ENCODE measurements at places on chromosomes 7 and 10.
A peak's percentile ranks its signal among the peaks of the same experiment; 100 is the strongest.

GRCh38 chr7:42753367-42753766, 158.5 kb downstream of the C7orf25 start:
- no peak for DNase-seq

DNA sequence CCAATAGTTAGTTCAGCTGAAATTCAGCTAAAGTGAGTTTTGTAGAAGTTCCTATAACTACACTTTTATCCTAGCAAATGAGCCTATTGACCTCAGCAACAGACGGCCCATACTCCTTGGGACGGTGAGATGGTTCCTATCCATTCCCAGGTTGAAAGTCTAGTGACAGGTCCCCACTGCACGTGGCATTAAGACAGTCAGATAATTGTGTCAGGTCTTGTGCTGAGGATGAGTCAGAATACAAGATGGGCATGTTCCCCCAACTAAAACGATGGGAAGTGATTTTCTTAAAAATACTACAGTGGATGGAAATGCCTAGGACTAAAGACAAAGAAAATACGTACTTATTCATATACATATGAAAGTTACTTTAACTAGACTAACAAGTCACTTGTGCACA, 2.1 kb downstream of the CAV1 start:
- DNase-seq, result no peak

- no peak for DNase-seq
Measured at GRCh38 chr10:119233123-119233820, 25.9 kb downstream of the GRK5 start.

GRCh38 chr7:99129001-99129400, 14.9 kb downstream of the SMURF1 start:
- DNase-seq, result no peak

- no peak for DNase-seq
Measured at GRCh38 chr7:45180084-45180986, 22.7 kb downstream of the RAMP3 start.

DNA sequence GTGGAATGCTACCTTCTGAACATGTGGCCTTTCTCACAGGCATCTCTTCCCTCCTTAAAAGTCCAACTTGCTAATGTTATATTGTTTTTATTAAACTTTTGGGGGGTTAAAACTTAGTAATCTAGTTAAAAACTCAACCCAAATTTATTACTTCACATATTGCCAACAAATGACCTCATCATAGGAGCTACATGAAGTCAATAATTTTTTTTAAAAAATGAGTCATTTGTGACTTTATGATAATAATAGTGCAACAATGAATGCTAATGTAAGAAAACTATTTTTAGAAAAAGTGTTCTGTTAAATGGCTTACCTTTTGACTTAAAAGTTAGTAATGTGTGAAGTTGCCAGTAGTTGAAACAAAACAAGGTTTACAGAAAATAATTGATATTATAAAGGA, 325.9 kb upstream of the FZD1 start:
- no peak for DNase-seq

DNA sequence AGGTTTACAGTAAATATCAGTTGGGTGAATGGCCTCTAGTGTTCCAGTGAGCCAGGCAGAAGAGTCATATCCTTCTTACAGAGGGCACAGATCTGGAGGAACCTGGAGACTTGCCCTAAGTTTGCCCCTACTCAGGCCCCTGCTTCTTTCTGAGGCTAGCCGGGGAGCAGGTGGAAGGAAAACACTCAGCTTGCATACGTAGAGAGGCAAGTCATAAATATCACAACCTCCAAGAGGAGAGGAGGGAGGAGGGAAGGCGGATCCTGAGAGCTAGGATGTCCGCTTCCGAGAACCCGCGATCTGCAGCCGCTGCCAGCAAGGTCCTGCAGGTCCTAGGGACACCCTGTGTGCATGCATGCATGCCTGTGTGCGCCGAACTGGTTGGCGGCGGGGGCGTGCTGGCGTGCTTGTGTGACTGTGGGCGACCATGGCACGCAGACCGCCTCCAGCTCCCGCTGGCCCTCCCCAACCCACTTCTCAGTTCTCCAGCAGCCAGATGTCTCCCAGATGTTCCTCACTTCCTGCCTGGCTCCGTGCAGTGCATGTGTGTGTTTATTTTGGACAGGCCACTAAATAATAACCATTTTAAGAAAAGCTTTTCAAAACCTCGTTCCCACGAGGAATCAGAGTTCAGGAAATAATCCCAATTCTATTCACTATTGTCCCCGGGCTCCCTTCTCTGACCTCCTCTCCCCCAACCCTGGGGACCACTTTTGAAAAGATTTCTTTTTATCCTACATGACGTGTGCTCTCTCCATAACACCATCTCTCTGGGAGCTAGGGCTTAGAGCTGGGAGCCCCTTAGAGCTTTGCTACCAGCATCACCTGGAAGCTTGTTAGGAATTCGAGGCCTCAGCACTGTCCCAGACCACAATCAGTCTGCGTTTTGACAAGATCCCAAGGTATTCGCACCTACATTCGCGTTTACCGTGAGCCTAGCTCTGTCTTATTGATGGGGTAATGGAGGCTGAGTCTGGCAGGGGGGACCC, 32.4 kb downstream of the UNC5B start:
- DNase-seq, result peak; percentile 92

- no peak for DNase-seq
Measured at GRCh38 chr7:150400008-150400787, 21.1 kb downstream of the ZNF775 start.

DNA sequence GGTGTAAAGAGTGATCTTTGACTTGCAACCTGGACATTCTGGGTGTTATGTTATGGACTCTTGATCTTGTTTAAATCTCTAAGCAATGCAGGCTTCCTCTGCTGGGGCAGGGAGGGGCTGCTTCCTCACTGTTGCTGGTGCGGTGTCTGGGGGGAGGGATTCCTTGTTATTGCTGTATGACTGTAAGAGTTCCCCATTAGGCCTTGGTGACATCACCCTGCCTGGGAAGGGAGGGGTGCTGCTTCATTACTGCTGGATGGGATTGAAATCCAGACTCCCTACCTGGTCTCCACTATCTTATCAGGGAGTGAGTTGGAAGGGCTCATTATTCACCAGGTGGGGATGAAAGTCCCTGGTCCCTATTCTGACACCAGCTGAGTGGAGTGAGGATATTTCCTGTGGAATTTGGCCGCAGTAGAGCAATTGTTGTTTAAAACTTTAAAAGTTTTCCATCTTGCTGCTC, 8.8 kb downstream of the OGDH start:
- DNase-seq, result peak; percentile 51

DNA sequence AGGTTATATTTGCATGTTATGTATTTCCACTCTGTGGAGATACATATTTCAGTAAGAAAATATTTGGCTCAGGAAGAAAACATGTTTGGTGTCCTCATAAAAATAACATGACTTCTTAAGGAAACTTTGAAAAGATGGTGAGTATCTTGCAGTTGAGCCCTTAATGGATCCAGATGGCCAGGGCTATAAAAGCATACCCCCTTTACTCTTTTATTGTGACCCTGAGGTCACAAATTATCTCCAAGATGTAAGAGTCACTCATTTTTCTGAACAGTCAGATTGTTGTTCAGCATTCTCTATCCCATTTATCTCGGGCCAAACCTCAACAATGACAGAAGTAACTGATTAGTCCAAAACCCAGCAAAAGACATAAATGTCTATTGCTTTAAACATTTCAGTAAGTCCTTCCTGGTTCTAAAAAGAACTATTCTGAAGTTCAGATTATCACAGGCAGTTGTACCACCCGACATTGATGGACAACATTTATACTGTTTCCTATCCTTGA, 539.4 kb downstream of the PARD3 start:
- DNase-seq, result no peak

DNA sequence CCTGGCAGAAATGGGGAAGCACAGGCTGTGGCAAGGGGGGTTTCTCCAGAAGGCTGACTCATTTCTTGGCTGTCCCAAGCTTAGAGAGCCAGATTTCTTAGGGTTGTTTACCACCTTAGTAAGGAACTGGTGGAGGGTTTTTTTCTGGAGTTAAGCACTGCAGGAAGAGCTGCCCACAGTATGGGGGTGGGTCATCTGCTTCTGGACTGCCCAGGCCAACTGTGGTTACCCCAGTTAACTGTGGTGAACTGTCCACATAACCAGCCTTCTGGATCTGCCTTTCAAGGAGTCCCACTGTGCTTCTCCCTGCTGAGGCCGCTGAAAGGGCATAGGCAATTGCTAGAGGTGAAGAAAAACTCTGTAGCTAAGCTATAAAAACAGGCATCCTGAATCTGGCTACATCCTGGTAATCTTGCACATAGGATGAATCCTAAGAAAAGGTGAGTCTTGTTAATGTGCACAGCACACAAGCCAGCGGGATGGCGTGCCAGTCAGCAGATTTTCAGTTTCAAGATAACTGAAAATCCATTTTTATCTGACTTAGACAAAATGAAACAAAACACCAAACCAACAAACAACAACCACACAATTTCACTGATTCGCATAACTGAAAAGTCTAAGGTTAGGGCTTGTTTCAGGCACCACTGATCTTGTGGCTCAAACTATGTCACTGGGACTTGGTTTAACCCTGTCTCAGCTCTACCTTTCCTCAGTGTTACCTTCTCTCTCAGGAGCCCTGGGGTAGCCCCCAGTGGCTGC, 21.6 kb upstream of the TSPAN33 start:
- DNase-seq, result no peak

DNA sequence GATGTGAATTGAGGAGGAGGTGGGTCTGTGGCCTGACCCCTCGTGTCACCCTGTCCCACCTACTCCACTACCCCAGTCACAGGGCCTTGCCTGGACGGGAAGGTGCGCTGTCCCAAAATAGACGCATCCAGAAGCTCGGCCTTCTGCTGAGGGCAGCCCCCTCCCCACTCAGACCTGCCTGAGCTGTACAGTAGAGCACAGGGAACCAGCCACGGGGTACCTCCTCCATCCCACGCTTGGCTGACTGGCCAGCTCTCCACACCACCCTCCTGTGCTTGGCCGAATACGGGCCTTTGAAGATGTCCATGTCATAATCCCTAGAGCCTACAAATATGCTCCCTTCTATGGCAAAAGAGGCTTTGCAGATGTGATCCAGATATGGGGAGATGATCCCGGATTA, 88.3 kb downstream of the CHST15 start:
- no peak for DNase-seq

- no peak for DNase-seq
Measured at GRCh38 chr7:121103579-121103978, 115.1 kb downstream of the CPED1 start.

GRCh38 chr7:128963327-128963757, 25.6 kb downstream of the IRF5 start:
- no peak for DNase-seq

DNA sequence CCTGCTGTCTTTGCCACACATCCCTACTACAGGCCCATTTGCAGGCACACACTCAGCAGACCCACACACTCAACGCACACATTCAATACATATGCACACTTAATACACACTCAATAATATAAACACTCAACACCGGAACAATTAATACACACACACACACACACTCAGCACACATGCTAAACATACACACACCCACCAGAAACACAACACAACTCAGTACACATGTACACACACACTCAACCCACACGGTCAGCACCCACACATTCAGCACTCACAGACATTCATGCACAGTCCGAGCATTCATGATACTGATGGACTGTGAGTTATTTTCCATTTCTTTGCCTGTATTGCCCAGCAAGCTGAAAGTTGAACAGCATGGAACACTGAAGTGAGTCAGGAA, 35.4 kb upstream of the SMNDC1 start:
- DNase-seq, result no peak

GRCh38 chr7:77247206-77247850, 47.7 kb upstream of the FGL2 start:
- DNase-seq, result peak; percentile 54

GRCh38 chr10:33335801-33336581, 1.5 kb upstream of the NRP1 start:
- DNase-seq, result peak; percentile 74

DNA sequence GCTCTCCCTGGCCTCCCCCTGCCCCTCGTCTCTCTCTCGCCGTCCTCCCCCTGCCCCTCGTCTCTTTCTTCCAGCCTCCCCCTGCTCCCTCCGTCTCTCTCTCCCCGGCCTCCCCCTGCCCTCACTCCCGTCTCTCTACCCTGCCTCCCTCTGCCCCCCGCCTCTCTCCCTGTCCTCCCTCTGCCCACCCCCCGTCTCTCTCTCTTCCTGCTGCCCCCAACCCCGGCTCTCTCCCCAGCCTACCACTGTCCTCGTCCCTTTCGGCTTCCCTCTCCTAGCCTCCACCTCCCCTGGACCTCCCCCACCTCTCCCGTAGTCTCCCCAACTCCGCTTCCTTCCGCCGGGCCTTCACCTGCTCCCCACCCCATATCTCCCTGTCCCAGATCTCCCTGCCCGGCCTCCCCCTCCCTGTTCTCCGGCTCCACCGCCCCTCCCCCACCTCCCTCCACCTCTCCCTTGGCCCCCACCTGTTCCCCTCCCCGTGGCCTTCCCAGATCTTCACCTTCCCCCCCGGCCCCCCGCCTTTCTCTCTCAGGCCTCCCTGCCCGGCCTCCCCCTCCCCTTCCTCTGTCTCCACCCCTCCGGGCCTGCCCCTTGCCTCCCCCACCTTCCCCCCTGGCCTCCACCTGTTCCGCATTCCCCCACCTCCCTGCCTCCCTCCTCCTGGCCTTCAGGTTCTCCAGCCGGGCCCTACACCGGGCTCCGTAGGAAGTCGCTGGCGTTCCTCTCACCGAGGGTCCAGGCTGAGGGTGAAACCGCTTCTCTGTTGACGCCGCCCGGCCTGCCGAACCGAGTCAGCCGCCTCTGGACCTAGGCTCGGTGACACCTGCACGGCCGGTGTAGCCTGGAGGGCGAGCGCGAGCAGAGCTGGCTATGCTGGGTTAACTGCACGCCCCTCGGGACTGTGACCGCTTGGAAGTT, 1.2 kb downstream of the GET4 start:
- no peak for DNase-seq

DNA sequence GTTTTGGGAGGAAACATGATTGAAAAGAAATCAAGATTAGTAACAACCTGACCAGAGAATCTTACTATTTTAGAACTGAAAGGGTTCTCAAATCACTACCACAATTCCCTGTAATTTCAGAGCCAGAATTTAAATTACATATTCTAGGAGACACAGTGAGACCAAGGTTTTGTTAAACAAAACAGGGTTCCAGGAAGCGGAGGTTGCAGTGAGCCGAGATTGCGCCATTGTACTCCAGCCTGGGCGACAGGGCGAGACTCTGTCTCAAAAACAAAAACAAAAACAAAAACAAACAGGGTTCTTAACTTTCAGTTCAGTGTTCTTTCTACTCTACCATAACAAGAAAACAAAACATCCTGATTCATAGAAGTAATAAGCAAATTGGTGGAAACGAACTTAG, 57.6 kb downstream of the SNX13 start:
- DNase-seq, result no peak

Data from femur (tissue), 1 donor.